Endothelial cell (in vitro differentiated cells): ENCODE measurements at places on chromosomes 16 and 17.
A peak's percentile ranks its signal among the peaks of the same experiment; 100 is the strongest.

- peak; percentile 76 for DNase-seq
These were observed 34.0 kb upstream of the NLK start for GRCh38 chr17:28008513-28008912.

- DNase-seq, result no peak
These were observed 233.4 kb downstream of the FTO start for GRCh38 chr16:53937161-53937880.

DNA sequence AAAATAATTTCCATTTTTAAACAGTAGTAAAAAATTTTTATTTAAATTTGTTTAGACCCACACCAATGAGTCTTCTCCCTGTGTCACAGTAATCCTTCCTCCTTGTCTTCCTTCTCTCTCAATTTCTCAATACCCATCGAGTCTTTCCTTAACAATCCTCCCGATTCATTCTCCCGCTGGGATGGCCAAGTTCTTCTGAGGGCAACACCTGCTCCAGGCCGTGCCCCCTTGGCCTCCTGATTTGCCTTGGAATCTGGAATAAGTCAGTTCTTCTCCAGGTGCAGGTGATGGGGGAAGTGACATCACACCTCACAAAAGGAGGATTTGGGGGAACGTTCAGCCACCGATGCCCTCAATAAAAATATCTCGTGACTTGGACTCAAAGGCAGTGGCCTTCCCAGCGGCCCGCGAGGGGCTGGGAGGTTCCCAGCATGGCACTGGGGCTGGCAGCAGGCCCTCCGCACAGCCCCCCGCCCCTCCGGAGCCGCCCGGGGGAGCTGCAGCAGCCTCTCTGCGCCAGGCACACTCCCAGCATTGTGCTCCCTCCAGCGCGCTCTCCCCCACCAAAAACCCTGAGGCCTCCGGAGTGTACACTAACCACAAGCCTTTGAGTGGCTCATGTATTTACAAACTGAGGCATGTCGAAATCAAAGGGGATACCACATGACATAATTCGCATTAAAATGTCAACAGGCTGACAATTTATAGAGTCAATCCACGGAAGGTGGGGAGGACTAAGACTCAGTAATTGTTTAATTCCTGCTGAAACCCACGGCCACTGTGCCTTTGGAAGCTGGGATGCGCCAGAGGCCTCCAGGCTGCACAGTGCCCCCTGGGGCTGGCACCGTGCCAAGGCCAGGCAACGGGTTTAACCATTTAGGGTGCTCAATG lies 120.5 kb downstream of the ZFHX3 start:
- DNase-seq, result no peak

DNA sequence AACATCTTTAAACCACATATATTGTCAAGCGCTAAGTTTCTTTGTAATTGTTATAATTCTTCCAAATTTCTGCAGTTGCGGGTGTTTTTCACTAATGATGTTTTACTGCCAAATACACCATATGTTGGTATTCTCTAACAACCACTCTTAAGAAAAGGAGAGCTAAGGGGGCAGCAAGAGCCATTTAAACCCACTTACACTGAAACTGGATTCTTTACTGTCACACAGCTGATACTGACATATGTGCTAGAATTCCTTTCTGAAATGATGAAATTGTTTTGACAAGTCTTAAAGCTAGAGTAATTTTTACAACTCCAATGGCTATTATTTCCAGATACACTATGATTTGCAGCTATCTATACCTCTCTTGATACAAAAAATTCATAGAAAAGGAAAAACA lies 483.1 kb downstream of the CDH11 start:
- DNase-seq, result no peak

DNA sequence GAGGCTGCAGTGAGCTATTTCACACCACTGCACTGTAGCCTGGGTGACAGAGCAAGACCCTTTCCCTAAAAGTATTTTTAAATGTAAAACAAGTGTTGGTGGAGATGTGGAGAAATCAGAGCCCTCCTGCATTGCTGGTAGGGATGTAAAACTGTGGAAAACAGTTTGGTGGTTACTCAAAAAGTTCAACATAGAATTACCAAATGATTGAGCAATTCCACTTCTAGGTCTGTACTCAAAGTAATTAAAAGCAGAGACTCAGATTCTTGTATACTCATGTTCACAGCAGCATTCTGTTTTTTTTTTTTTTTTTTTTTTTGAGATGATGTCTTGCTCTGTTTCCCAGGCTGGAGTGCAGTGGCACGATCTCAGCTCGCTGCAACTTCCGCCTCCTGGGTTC lies 141.8 kb downstream of the PITPNC1 start:
- no peak for DNase-seq

- DNase-seq, result no peak
These were observed 406.3 kb downstream of the WWOX start for GRCh38 chr16:78505544-78506366.

- DNase-seq, result no peak
These were observed 18.5 kb upstream of the N4BP1 start for GRCh38 chr16:48628359-48628985.

- DNase-seq, result no peak
These were observed 26.3 kb downstream of the MARCHF10 start for GRCh38 chr17:62781831-62782251.

DNA sequence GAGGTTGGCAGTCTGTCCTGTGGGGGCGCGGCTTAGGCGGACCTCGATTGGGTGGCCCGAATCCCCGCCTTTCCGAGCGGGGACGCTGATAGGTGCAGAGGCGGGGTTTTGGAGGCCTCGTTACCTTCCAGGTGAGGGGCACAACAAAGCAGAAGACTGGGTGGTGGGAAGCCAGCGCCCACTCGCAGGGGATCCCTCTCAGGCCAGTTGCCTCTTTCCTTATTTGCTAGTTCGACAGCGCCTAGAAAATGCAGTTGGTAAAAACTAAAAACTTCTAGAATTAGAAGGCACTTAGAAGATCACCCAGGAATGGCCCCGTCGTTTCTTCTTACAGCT lies 730 bp downstream of the KAT7 start:
- DNase-seq, result no peak

- no peak for DNase-seq
These were observed 91.3 kb upstream of the SEC14L1 start for GRCh38 chr17:77049440-77049839.

- peak; percentile 81 for DNase-seq
These were observed 27.1 kb upstream of the IL21R start for GRCh38 chr16:27374804-27375425.

DNA sequence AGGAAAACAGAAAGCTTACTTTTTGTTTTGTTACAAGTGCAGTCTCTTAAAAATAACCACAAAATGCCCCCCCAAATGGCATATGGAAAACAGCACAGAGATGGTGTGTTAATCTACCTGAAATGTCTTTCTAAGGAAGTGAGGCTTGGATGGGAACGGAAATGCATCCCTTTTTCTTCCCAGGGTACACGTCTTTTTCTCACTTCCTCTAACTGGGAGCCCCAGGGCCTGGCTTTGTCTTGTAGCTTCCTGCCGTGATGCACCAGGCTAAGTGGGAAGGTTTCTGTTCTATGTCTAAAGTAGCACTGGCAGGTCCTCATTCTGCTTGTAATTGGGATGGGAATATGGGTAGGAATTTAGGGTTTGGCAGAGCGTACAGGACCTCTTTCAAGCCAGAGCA lies 52.5 kb upstream of the CACNG3 start:
- DNase-seq, result no peak

DNA sequence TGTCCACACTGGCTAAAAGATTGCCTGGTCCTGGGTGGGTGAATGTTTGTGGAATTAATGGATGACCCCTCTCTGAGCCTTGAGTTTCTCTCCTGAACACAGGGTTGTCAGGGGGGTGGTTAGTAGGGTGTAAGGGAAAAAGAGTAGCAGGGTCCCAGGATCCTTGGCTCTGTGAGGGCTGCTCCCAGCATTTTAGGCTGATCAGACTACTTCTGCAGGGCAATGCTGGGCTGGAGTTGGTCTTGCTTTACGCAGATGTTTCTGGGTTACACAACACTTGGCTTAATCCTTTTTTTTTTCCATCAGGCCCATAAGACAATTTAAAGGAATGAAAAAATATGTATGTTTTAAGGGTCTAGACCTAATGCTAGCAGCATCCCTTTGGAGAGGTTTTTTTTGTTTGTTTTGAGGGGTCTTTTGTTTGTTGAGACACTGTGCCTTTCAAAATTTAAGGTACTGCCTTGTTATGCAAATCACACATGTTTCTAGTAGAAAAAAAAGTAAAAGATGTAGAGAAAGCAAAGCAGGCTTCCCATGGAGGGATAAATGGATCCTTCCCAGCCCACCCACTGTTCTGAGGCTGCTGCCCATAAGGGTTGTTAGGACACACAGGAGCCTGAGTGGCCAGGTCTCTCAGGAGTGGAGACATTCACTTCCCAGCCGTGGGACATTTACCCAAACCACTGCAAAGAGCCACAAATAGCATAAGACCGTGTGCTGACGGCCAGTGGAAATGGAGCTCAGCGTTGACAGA lies 225.6 kb upstream of the HSBP1 start:
- DNase-seq, result no peak

GRCh38 chr17:38750044-38750311 lies 1.8 kb upstream of the PCGF2 start:
- no peak for DNase-seq

GRCh38 chr16:19884611-19885450 lies at the start of gene GPRC5B:
Gene GPRC5B, minus strand, starts transcription at chr16:19884848. Its CDS starts 12,003 bp downstream, at chr16:19872845.
- peak; percentile 79 for DNase-seq

GRCh38 chr17:82870091-82870491 lies 30.3 kb upstream of the ZNF750 start:
- DNase-seq, result no peak

DNA sequence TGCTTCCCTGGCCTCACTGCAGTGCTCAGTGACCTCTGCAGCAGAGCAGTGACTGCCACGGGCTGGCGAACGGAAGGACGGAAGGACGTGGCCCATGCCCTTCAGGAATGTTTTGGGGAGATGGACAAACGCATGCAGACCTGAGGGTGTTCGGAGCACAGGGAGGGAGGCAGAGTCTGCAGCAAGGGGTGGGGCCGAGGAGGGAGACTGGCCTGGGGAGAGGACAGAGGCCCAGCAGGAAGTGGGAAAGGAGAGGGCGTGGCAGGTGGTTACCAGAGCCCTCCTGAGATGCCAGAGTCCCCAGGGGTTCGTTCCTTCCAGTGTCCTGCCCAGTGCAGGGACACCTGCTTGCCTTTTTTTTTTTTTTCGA lies 21.9 kb downstream of the ADORA2B start:
- no peak for DNase-seq

DNA sequence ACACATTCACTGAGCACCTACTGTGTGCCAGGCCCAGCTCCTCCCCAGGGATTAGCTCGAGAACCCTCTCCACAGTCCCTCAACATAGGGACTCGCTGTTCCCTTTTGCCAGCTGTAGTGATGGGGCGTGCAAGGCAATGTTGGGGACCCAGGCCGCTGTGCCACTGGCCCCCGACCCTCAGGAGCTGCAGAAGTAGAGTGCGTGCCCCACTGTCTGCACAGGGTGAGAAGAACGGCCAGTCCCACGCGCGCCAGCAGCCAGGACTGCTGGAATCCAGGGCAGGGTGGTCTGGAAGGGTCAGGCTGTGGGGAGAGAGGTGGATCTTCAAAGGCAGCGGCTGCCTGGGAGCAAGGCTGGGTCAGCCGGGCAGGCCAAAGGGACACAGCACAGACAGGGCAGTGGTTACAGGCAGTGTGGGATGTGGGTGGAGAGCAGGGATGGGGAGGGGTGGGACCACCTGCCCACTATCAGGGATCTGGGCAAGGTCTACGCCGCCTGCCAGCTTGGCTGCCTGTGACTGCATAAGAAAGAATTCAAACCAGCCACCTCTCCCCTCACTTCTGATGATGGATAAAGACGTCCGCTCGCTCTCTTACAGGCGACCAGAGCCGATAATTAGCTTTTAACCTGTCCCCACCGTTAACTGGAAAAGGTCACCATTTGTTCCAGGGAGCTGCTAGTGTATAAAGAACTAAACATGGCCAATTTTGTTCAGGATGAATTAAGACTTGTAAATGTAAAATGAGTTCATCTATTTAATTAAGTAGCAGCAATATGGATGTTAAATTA lies 86.7 kb upstream of the GSE1 start:
- no peak for DNase-seq

DNA sequence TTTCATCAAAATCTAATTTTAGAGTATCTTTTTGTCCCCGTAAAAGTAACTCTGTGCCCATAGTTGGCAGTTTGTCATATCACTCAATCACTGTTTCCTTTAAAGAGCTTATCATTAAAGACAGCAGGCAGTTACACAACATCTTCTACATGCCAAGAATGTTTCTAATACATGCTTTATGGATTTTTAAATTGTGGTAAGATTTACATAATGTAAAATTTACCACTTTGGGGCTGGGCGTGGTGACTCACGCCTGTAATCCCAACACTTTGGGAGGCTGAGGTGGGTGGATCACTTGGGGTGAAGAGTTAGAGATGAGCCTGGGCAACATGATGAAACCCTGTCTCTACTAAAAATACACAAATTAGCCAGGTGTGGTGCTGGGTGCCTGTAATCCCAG lies 687.2 kb downstream of the WWOX start:
- no peak for DNase-seq

DNA sequence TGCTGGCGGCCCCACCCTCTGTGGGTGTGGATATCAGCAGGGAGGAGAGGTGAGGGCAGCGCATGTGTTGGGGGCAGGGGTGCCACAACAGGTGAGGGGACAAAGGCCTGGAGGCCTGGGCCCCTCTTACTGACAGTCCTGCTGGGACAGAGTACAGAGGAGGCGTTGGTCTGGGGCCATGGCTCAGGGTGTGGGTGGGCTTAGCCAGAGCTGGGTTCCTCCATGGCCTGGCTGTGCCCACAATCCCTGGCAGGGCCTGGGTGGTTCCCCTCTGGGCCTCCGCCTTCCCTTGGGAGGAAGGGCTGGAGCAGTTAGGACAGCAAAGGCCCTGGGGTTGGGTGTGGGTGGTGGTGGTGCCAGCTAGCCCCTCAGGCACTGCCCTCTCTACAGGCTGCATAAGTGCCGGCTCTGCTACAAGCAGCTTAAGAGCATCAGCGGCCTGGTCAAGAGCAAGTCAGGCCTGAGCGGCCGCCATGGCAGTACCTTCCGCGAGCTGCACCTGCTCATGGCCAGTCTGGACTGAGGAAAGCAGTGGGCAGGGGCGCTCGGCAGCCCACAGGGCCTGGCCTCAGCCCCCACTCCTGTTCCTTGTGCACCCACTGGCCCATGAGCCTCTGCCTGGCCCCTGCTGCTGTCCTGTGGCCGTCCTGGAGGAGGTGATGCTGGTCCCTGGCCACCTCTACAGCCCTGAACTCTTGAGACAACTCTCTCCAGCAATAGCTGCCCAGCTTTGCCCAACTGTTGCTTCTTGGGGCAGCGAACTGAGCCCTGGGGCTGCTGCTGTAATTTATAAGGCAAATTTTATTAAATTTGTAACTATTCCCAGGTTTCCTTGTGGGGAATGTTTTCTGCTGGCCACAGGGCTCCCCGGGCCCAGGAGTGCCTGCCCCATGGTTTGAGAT lies 21.1 kb downstream of the KATNB1 start:
- DNase-seq, result no peak

GRCh38 chr17:3683054-3683511 lies 12.9 kb downstream of the P2RX5 start:
- DNase-seq, result peak; percentile 52

- DNase-seq, result no peak
These were observed 11.4 kb upstream of the C16orf87 start for GRCh38 chr16:46842192-46842895.

- no peak for DNase-seq
These were observed 2.4 kb downstream of the RUNDC3A start for GRCh38 chr17:44310609-44311376.
